Activated naive CD4-positive, alpha-beta T cell treated with anti-CD3 and anti-CD28 coated beads, Interleukin-2, amount 50 U/mL, for 72 hours (primary cell): ENCODE measurements at places on chromosomes 1 and 21. TPM values are rescaled to one million over a fixed set of nuclear protein-coding genes. Genes with fewer than 3 reads are reported as not detected.

GRCh38 chr1:197399755-197400521 is 131.9 kb downstream of the CRB1 start:
- DNase-seq = no peak

DNA sequence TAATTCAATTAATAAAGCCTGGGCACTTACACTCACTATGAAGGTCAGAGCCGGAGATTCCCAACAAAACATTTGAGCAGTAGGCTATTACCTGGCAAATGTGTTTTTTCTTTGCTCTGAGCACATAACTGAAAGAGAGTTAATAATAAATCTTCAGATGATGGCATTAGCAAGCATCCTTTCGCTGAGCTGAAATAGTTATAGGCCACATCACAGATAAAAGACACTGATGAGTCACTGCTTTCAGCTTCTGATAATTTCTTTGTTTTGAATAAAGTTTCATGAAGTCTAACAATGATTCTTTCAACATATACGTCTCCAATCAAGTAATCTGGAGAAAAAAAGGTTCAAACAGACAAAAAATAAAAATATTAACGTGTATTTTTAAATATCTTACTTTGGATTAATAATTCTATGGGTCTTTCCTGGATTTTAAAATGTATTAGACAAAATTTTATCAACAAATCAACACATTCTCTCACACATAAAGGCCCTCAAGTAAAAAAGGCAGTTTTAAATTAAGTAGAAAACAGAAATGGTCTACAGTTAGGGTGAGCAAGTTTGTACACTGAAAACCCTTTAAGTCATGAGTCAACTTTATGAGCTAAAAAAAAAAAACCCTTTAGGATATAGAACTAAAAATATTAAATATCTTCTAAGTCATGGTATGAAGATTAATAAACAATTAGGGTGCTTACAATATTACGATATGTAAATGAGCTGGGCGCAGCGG is 33.1 kb downstream of the LTN1 start:
- no peak for DNase-seq

GRCh38 chr1:151814426-151814825 is 9.2 kb upstream of the LINGO4 start:
- DNase-seq = no peak

GRCh38 chr1:28668956-28669723 is 556 bp downstream of the GMEB1 start:
- DNase-seq = peak; percentile 70

DNA sequence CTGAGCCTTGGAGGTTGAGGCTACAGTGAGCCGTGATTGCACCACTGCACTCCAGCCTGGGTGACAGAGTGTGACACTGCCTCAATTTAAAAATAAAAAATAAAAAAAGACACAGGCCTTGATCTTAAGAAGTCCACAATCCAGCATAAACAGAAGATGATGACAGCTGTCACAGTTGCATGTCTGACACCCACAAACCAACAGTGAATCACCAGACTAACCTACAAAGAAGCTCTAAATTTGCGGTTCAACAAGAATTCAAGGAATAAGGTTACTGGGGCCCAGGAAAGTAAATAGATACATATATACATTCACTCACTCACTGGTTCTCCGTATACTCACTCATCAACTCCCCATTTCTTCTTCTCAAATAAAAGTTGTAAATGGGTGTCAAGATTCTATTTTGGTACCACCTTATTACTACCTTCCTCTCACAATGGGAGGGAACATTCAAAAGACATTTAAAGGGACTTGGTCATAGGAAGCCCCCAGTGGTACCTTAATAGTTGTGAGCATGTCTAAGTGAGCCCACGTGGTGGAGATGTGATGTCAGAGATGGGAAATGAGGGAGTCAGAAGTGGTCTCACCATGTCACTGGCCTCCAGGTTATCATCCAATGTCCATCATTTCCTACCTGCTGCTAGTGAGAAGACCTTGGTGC is 66.9 kb upstream of the PRDX6 start:
- DNase-seq = no peak

DNA sequence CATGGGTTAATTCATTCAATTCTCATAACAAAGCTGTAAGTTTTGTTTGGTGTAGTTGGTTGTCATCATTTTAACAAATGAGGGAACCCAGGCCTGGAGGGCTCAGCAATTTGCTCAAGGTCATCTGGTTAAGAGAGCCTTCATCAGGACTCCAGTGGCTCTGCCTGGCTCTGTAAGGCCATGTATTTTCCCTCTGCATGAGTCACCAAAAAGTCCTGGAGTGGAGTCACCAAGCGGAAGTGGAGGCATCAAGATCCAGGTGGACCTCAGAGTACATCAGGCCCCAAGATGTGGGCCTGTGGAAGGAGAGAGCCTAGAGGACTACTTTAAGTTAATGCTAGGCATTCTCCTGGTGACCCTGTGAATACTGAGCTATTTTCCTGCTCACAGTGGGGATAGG is 30.0 kb upstream of the RBM15 start:
- no peak for DNase-seq

- DNase-seq = no peak
These were observed 193.7 kb upstream of the ESRRG start for GRCh38 chr1:216916890-216917438.

GRCh38 chr1:53689736-53690326 is 49.1 kb downstream of the GLIS1 start:
- DNase-seq = no peak

GRCh38 chr1:222074317-222074716 is 332.4 kb upstream of the DUSP10 start:
- DNase-seq = no peak

- no peak for DNase-seq
These were observed 46.9 kb upstream of the LHX8 start for GRCh38 chr1:75087278-75087677.

- peak; percentile 85 for DNase-seq
These were observed 3.8 kb upstream of the PLEKHA6 start for GRCh38 chr1:204363335-204364114.

- no peak for DNase-seq
These were observed 177.0 kb downstream of the HS2ST1 start for GRCh38 chr1:87091425-87091824.

DNA sequence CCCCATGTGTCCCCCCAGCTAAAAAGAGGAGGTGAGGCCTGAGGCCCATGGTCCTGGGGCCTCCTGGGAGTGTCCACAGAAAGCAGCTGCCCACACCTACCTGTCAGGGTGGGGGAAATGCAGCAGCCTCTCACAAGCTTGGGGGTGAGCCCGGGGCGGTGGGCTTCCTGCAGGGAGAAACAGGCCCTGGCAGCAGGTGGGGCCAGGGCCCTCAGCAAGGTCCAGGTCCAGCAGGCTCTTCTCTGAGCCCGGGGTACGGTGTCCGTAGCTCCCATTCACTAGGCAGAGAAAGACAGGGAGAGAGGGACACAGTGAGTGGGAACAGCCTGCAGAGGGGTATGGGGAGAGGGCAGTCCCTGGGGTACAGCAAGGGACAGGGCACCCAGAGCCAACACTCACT is 139.0 kb downstream of the GLIS1 start:
- DNase-seq = no peak

- DNase-seq = no peak
These were observed 17.5 kb downstream of the RASSF5 start for GRCh38 chr1:206524739-206525364.

GRCh38 chr1:43292216-43292615 is 6.8 kb upstream of the C1orf210 start:
- no peak for DNase-seq

DNA sequence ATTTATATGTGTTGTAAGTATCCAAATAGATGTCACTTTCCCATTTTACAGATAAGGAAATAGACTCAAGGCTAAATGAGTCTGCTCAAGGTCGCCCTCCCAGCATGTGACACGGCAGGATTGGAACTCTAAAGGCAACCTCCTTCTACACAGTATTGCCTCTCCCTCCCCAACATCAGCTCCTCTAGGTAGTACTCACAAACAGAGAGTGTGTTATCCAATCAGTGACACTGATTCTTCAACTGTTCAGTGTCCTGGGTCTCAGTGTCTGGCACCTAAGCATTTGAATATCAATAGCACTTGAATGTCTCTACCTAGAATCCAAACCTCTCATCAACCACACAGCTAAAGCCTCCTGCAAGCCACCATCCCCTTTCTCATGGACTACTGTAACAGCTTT is 87.1 kb downstream of the DAB1 start:
- no peak for DNase-seq

DNA sequence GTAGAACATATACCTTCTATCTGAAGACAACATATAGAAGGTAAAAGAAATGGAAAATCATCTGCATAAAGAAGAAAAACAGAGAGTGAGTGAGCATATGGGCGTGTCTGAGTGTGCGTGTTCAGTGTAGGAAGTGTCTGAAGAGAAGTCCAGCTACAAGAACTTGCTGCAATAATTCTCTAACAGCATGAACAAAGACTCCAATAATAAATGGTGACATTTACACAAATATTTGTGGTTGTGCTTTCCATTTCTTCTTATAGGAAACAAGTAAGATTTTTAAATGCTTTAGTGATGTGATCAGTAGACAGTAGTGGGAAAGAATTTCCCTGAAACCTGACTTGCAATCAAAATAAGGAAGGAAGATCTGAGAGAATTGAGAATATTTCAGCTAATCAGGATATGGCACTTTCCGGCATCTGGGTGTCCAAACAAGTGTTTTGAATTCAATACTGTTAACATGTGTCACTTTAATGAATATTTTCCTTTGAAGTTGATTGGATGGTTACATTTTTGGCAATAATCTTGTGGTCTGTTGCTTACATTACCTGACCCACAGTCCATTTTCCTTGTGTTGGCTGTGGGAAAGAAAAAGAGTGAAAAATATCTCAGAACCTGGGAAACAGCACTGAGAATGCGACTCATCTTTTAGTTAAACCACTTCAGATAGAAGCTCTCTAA is 154.0 kb downstream of the TGFB2 start:
- DNase-seq = no peak

DNA sequence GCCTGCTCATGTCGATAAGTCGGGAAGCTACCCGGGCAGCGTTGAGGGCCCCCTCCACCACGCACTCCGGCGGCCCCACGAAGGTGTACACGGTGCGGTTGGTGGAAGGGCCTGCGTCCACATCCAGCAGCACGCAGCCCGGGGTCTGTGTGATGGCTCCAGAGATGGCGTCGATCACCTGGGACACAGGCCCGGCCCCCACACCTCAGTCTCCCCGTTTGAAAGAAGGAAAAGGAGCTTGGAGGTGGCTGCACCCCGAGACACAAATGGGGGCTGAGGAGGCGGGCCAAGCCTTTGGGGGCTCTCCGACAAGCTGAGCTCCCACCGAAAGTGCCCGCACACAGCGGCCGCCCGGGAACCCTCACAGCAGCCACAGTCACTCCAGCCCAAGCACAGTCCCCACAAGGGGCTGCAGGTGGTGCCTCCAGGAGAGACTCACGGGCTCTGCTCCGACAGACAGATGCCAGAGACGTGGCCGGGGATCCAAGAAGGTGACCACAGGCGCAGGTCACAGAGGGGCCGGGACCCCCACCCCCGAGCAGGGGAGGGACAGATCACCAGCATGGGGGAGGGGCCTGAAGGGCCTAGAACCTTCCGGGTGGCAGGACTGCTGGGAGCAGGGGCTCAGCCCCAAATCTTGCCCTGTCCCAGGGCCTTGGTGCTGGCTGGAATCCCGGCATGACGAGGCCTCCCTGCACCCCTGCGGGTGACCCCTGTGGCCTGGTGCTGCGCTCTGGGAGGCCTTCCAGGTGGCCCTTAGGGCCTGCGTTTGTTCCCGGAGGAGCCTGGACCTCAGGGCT is 1.0 kb downstream of the FTCD start:
- peak; percentile 53 for DNase-seq

GRCh38 chr21:19683492-19683891 is 1279.9 kb upstream of the TMPRSS15 start:
- no peak for DNase-seq

DNA sequence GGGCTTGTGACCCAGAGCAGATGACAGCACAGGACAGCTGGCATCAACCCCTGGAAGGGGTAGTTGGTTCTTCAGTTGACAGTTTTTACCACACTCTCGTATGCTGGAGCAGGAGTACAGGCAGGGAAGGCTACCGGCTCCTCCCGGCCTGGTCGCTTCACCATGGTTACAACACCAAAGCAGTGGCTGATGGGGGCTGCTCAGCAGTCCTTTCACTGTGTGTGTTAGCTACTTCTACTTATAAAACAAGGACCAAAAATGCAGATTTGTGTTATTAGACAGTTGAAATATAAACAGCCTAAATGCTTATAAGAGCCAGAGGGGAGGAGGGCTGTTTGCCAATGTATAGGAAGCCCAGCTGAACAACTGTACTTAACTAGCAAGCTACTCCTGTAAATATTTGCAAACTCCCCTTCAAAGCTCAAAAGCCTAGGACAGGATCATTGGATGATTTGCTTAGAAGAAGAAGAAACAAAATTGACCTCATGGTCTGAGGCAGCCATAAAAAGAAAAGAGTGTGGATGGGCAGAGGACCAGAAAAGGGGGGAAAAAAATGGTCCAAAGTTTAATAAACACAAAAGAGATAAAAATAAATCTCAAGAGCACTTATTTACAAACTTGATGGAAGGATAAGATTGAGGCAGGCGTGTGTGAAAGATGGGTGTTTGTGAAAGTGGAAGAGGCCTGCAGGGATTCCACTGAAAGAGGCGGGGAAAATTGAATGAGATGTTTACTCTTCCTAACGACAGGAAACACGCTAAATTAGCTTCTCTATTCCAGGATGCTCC is 57.1 kb downstream of the TGFB2 start:
- no peak for DNase-seq

GRCh38 chr21:44965251-44966022 is 25.6 kb downstream of the SLX9 start:
- no peak for DNase-seq

DNA sequence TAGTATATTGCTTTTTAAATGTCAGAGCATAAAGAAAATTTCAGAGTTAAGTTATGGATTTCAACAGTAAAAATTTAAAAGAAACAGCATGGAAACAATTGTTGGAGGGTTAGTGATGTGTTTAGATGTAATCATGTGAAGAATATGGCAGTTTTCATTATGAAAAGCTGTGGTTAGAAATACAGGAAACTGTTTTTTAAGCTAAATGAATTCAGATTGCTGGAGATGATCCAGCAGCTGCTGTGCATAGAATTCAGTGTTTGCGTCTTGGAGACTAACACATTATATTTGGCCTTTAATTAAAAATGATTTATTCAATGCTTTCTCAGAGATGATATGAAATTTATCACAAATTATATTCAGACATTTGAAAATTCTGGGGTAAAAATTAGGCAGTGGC is 273.6 kb upstream of the LRRC7 start:
- no peak for DNase-seq

- DNase-seq = no peak
These were observed 192.2 kb upstream of the C8B start for GRCh38 chr1:57157818-57158603.

Gene ANKRD34A
- 5.4 TPM for total RNA-seq

Gene LEFTY2
- total RNA-seq = not detected

Gene TMEM183A
- 92.0 TPM for total RNA-seq

Gene PAPPA2
- 2.1 TPM for total RNA-seq

Gene HMCN1
- not detected for total RNA-seq

Gene CLIC6
- 0.31 TPM for total RNA-seq

Gene ARHGEF10L
- total RNA-seq = not detected

Gene LRRC71
- not detected for total RNA-seq

Gene SLC9C2
- not detected for total RNA-seq
